ENCODE measurements at places on chromosomes 5 and 9. TPM values are rescaled to one million over a fixed set of nuclear protein-coding genes. Genes with fewer than 3 reads are reported as not detected.

The MSMP gene
- not detected for polyA plus RNA-seq

The NUDT12 gene
- 8.1 TPM for polyA plus RNA-seq

The ATG10 gene
- 4.1 TPM for polyA plus RNA-seq

The SNCB gene
- polyA plus RNA-seq = 0.20 TPM

The ISL1 gene
- polyA plus RNA-seq = not detected

The SCGB3A2 gene
- not detected for polyA plus RNA-seq

The LHX6 gene
- polyA plus RNA-seq = not detected

The PDLIM7 gene
- polyA plus RNA-seq = 268 TPM

The ANKRD31 gene
- polyA plus RNA-seq = 0.02 TPM

The IFNA21 gene
- not detected for polyA plus RNA-seq

The ENC1 gene
- polyA plus RNA-seq = 19.3 TPM

The CDH9 gene
- polyA plus RNA-seq = not detected

The ABCA1 gene
- 29.6 TPM for polyA plus RNA-seq

The FOXI1 gene
- polyA plus RNA-seq = not detected
